Kidney (tissue), 22 donors: ENCODE measurements at places on chromosomes 3 and 15. TPM values are rescaled to one million over a fixed set of nuclear protein-coding genes. Genes with fewer than 3 reads are reported as not detected.

The CNTN4 gene
- total RNA-seq: 13.4 TPM

The RBM15B gene
- total RNA-seq: 28.0 TPM

The SPINK8 gene
- total RNA-seq: not detected

The MITF gene
- 52.6 TPM for total RNA-seq

The ATP6V1A gene
- total RNA-seq: 172 TPM

The LYSMD4 gene
- total RNA-seq: 8.6 TPM

The MAP3K13 gene
- total RNA-seq: 44.1 TPM

The CCDC9B gene
- total RNA-seq: 60.0 TPM

The PCBP4 gene
- total RNA-seq: 31.7 TPM

The ILDR1 gene
- total RNA-seq: 17.7 TPM

The DHX36 gene
- 76.7 TPM for total RNA-seq

The HTR3E gene
- not detected for total RNA-seq

The LRTM1 gene
- total RNA-seq: not detected
